Cardiac fibroblast (primary cell): ENCODE measurements at places on chromosomes 7 and 10.

GRCh38 chr10:988667-989545 is 672 bp downstream of the GTPBP4 start:
- DNase-seq = peak; percentile 56

DNA sequence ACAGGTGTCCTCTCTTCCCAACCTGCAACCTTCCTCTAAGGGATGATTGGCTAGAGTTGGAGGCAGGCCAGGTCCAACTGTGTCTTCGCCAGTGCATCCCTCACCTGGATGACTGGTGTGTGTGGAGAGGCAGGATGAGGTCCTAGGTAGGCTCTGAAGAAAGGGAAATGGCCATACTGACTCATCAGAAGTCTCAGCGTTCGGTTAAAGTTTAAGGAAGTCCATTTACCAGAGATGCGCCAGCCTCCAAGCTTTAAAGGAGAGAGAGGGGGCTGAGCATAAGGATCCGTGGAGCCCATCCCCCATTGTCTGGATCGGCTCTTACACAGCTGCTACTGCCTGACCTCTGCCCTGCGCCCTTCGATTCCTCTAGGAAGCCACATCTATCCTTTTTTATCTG is 4.4 kb downstream of the KEL start:
- no peak for DNase-seq

GRCh38 chr10:106136175-106136574 is 1028.3 kb downstream of the SORCS1 start:
- no peak for DNase-seq

- peak; percentile 68 for DNase-seq
These were observed 108.6 kb upstream of the KCNMA1 start for GRCh38 chr10:77746047-77746707.

- DNase-seq = no peak
These were observed 45.3 kb downstream of the BTBD16 start for GRCh38 chr10:122316224-122316884.

DNA sequence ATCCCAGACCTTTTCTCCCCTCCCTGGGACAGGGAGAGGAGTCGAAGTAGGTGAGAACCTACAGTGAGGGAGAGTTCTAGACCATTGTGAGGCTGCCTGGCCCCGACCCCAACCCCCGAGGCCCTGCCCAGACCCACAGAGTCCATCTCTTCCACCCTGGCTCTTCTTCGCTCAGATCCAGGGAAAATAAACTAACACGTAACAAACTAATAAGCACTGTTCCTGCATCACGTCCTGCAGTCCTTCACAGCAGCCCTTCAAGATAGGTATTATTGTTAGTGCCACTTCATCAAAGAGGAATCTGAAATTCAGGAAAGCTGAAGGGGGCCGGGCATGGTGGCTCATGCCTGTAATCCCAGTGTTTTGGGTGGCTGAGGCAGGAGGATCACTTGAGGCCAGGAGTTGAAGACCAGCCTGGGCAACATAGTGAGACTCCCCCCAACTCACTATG is at the start of gene SPACDR:
Gene SPACDR, minus strand, starts transcription at position 51 of the 451 bp plus-strand sequence. CDS start 235 bp downstream, outside the sequence.
- no peak for DNase-seq

DNA sequence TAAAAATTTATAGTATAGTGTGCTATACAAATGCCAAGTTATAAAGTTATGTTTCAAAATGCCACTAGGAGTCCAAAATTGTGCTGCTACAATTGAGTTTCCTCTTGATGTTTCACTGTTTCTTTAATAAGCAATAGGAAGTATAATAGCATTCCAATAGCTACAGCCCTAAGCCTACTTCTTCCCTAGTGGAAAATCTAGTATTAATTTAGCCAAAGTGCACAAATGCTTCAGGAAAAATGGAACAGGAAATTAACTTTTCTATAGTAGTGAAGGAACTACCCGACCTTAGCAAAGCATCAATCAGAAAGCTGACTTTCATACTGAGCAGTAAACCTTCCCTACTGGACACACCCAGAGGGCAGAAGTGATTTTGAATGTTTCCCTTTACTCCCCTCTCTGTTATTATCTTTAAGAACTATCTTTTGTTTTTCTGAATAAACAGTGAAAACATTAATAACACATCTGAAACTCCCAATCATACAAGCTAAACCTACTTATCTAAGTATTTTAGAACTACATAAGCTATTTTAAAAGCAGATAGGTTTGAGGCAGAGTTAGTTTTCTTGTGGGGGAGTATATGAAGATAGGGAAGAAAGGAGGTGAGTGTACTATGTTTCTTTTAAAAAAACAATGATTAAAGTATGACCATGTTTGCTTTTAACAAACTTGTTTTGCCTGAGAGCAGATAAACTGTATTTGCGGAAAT is 13.7 kb downstream of the CPED1 start:
- peak; percentile 44 for DNase-seq

DNA sequence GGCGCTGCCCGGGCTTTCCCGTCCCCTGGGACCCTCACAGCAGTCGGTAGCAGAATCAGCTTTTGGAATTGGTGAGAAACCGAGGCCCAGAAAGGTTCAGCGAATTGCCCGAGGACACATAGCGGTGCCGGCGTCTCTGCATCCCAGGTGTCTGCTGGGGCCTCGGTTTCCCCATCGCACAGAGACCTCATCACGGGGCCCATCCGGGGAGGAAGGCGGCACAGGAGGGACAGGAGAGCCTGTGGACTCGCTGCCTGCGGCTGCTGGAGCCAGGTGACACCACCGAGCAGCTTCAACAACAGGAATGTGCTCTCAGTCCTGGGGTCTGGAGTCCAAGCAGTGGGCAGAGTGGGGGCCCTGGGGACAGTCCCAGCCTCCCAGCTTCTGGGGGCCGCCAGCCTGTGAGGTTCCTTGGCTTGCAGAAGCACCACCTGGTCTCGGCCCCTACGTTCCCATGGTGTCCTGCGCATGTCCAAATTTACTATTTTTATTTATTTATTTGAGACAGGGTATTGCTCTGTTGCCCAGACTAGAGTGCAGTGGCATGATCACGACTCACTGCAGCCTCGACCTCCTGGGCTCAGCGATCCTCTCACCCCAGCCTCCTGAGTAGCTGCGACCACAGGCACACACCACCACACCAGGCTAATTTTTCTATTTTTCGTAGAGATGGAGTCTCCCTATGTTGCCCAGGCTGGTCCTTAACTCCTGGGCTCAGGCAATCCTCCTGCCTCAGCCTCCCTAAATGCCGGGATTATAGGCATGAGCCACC is 539 bp upstream of the COX19 start:
- DNase-seq = no peak

DNA sequence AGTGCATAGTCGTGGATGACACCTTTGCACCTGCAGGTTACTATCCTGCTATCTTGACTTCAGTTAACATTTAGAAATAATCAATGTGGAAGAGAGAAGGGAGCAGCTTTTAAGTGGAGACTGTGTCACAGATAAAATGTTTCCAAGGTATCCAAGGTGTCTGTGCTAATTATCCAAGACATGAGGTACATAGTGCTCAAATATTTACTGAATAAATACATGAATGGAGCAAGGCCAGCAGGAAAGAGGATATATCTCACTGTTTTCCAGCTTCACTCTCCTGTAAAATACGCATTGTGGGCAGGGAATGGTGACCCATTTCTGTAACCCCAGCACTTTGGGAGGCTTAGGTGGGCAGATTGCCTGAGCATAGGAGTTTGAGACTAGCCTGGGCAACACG is 552.4 kb downstream of the PHTF2 start:
- no peak for DNase-seq

GRCh38 chr10:4334871-4335270 is 491.1 kb upstream of the AKR1E2 start:
- DNase-seq = no peak

DNA sequence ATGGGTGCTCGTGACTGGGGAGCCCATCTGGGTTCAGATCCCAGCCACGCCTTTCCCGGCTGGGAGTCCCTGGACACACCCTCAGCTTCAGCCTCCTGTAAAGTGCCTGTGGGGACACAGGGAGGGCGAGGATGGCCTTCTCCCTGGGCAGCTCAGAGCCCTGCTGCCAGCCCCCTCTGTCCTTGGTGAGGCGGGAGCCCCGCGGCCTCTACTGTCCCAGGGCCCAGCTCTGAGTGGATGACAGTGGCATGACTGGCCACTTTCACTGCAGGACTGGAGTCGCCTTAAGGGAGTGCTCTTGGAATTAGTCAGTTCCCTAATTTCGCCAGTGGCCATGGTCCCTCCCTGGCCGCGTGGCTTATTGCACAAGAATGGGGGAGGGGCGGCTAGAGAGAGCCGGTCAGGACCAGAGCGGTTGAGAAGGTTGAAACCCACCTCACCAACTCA is 4.6 kb downstream of the BRI3 start:
- peak; percentile 81 for DNase-seq

DNA sequence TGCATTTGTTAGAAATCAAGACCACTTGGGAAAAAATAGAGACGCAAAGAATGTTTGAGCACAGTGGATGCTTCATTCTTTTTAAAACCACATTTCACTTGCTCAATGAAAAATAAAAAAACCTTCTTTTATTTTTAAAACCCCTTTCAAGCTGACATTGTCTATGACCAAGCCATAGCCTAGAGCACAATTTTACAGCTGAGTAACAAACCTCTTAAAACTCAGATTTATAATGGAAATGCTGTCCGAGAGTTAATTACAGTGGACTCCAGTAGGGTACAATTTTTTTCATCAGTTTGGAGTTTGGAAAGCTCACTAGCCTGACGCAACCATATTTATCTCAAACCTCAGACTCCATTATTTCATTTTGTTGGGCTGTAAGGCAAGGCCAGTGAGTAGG is 116.3 kb downstream of the RNLS start:
- DNase-seq = no peak

DNA sequence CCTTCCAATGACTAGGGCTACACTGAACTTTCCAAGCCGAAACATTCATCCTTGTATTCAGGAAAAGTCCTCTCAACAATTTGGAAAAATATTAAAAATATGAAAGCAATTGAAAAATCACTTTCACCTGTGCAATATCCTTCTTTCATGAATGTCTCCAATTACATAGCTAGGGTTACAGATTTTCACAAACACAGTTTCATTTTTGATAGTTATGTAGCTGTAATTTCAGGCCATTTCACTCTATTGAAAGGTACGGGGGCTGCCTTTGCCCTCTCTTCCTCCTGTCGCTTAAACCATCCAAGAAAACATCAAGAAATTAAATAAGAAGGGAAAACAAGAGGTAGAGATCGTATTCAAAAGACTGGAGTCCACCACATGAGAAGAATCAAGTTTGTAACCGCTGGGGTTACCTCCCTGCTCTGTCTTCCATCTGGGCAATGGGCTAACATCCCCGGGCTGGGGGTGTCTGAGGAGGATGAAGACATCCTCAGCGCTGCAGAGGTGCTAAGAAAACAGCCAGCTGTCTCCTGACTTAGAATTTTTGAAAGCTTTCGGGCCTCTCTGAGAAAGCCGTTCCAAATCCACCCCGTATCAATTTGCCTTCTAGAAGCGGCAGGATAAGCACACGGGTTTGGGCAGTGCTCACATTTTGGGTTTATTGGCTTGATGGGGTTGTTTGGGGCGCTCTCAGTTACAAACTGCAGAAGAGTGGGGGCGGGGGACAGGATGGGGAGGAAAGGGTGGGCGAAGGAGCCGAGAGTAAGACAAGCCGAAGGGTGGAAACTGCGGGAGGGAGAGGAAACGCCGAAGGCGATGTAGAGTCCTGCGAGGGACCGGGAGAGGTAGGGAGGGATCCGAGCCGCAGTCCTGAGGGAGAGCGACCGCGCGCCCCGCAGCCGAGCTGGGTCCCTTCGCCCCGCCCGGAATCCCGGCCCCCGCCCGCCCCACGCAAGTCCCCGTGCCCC is 24.3 kb upstream of the VAX1 start:
- DNase-seq = no peak

DNA sequence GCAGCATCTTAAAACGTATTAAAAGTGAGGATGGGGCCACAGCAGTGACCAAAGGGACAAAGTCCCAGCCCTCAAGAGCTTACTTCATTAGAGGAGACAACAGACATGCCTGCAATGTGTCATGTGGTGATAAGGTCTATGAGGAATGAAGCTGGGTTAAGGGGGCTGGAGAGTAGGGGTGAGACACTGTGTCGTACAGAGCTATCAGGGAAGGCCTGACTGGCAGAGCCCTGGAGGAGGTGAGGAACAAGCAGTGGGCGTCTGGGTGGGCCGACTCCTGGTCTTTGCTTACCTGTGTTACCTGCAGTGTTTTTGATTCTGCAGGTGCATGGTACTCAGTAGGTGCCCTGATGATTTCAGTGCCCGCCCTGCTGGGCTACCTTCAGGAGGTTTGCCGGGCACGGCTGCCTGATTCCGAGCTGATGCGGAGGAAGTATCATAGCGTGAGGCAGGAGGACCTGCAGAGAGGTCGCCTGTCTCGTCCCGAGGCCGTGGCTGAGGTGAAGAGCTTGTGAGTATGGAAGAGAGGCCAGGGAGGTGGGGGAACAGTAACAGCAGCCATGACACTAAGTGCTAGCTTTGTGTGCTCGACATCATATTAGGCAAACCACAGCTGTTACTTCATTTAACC is 7.6 kb downstream of the ZFYVE27 start:
- no peak for DNase-seq

- DNase-seq = no peak
These were observed 136.9 kb upstream of the PTN start for GRCh38 chr7:137480401-137480800.

DNA sequence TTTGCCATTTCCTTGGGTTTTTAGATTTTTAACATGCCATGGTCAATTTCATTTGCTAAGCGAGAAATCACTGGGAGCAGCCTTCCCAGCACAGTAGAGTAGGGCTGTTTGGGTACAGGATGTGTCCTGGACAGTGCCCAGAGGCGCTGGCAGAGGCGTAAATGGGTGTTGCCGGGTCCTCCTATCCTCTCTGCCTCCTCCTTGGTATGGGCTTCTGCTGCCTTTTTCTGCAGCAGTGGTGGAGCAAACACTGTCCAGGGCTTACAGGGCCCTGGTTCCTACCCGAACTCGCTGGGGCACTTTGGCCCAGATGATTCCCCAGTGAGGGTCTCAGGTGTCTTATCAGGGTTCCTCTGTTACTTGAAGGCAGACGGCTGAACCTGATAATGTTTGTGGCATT is 298.3 kb downstream of the RPS24 start:
- no peak for DNase-seq

DNA sequence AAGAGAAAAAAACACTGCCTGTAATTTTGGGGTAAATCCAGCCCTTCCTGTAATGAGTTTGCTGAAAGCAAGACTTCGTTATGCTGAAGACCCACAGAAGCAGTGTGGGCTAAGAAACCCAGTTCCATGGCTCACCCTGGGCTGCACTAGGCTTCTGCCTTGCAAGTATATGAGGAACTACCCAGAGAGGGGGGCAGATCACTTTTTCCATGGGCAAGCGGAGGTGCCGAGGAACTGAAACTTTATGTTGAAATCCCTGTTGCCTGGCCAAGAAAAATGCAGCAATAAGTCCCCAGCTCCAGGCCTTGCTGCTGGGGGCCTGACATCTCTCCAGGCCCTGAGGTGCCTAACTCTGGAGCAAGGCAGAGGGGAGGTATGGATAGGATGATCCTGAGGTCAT is 8.5 kb downstream of the RASSF4 start:
- DNase-seq = peak; percentile 66

DNA sequence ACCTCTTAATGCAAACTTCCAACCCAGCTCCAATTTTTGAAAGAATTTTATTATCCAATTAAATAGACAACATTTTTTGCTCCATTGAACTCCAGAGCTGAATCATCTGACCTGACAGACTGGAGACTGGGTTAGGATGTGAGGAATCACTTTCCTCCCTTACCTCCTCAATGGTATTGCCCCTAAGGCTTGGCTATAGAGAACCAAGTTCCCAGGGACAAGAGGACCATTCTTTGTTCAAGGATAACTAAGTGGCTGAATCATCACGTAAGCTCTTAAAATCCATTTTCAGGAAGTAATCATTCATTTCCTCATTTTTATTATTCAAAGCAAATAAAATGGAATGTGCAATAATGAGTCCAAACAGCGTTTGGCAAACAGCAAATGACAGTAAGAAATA is 335.1 kb downstream of the GATA3 start:
- no peak for DNase-seq
